ENCODE measurements at places on chromosomes 3 and 15. TPM values are rescaled to one million over a fixed set of nuclear protein-coding genes. Genes with fewer than 3 reads are reported as not detected.

DNA sequence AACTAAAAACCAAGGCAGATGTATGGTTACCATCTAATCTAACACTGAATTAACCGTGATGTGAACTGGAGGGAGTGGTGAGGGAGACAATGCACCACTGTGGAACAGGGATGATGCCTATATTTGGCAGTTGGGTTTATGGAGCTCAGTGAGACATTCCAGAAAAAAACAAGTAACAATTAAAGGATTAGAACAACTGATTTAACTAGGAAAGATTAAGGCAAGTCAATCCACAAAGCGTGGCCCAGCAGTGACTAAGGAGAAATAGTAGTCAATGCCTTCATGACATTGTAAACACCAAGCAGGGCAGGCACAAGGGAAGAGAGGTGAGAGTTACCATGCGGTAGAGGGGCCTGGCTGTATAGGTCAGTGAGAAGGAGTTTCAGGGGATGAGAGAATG, 38.1 kb downstream of the CHAC1 start:
- DNase-seq = no peak
- no peaks in the 10 kb centered on the region for H3K4me1 ChIP-seq
- H3K4me3 ChIP-seq = no peak overlapping the region
- H3K36me3 ChIP-seq = peaks cover 90% of the 10 kb centered on the region
- no peak overlapping the region for H3K27ac ChIP-seq

DNA sequence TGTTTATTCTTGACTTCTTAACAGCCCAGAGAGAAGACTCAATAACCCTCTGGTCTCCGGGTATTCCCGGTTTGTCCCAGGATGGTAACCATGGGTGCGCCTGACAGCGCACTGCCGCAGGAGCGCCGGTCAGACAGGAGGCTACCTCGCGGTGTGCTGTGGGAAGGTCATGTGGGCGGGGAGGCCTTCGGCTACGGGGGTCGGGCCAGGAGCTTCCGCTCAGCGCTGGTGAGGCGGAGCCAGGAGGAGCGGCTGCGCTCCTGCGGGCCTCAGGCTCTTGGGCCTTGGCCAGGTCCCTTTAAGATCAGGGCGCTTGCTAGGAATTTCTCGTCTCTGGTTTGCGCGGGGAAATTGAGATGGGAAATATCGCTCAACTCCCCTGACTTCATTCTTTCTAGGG, 182.3 kb upstream of the NDN start:
- peak; percentile 68 for DNase-seq
- H3K36me3 ChIP-seq = no peaks in the 10 kb centered on the region
- no peaks in the 10 kb centered on the region for H3K4me1 ChIP-seq
- no peak overlapping the region for H3K4me3 ChIP-seq
- H3K27ac ChIP-seq = no peak overlapping the region

DNA sequence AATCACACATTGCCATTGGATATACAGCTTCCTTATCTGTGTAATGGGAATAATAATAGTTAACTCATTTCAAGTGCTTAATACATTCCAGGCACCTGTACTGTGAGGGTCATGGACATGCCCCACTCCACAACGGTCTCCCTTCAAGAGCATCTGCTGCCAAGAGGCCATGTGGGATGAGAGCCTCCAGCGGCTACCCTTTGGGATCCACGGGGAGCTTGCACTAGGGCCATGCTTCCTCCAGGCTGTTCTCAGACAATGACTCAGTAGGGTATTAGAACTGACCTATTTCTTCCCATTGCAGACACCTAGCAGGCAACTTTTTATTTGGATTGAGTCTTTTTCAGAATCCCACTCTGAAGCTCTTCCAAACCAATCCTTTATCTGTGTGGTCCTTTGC, 1078.9 kb downstream of the TUSC7 start:
- H3K4me3 ChIP-seq = no peak overlapping the region
- no peaks in the 10 kb centered on the region for H3K27me3 ChIP-seq
- no peaks in the 10 kb centered on the region for H3K36me3 ChIP-seq
- no peaks in the 10 kb centered on the region for H3K4me1 ChIP-seq
- no peak overlapping the region for H3K27ac ChIP-seq

DNA sequence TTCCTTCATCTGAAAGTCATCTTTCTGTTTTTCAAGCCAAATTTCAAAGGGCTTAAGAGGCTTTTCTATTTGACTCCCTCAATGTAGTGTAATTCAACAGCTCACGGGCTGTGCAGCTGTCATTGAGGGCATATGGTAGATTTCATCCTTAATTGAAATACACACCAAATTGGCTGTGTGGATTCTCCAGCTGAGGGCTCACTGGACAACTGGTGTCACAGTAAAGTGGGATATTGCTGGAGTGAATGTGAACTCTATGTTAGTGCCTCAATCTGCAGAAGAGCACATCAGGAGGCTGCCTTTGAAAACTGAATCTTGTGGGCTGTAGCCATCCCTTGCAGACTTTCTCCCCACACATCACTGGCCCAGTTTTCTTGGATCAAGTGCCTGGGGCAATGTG, 120.1 kb downstream of the GALK2 start:
- H3K27me3 ChIP-seq = no peaks in the 10 kb centered on the region
- no peak for DNase-seq
- H3K27ac ChIP-seq = no peak overlapping the region
- H3K36me3 ChIP-seq = peaks cover 22% of the 10 kb centered on the region
- no peaks in the 10 kb centered on the region for H3K4me1 ChIP-seq
- no peak overlapping the region for H3K4me3 ChIP-seq

- H3K27ac ChIP-seq = no peak overlapping the region
- no peaks in the 10 kb centered on the region for H3K4me1 ChIP-seq
- H3K36me3 ChIP-seq = no peaks in the 10 kb centered on the region
- no peaks in the 10 kb centered on the region for H3K27me3 ChIP-seq
- H3K4me3 ChIP-seq = no peak overlapping the region
- DNase-seq = no peak
Measured at GRCh38 chr3:156014489-156014888, 105.9 kb upstream of the KCNAB1 start.

DNA sequence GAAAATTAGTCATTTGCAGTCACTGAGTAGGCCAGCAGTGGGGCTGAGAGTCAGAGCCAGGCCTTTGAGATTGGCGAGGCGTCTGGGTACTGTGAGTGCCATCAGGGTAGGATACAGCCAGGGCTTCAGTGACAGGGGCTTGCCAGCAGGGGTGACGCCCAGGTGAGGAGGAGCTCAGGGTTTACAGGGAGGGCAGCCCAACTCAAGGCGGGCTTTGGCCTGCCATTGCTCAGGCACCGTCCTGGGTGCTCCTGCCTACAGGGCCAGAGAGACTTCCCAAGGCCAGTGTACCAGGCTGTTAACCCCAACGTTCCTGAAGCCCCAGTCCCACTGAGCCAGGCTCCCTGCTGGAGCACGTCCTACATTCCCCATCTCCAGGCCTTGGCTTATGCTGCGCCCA, 152.0 kb downstream of the FBLN2 start:
- DNase-seq = no peak
- H3K4me1 ChIP-seq = no peaks in the 10 kb centered on the region
- H3K27ac ChIP-seq = no peak overlapping the region
- no peak overlapping the region for H3K4me3 ChIP-seq

DNA sequence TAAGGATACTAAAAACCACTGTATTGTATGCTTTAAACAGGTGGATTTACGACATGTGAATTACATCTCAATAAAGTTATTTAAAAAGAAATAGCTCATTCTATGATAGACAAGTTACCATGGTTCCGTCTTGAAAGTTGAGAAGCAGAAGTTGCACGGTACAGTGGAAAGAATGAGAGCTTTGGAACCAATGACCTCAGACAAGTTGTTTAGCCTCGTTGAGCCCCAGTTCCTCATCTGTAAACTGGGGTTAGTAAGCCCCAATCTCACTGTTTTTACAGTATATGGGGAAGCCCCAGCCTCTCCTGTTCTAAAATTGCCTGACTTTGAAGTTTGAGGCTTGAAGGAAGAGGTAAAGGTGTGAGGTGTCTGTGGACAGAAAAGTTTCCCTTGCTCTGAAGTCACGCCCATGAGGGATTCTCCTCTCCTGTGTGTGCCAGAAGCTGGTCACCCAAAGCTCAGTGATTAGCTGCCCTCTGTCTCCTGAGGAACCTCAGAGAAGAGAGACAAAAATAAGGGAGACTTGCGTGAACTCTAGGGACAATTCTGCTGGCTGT, 10.0 kb downstream of the CRYGS start:
- H3K4me1 ChIP-seq = no peaks in the 10 kb centered on the region
- peaks cover 6% of the 10 kb centered on the region for H3K36me3 ChIP-seq
- H3K27me3 ChIP-seq = no peaks in the 10 kb centered on the region
- H3K4me3 ChIP-seq = no peak overlapping the region

DNA sequence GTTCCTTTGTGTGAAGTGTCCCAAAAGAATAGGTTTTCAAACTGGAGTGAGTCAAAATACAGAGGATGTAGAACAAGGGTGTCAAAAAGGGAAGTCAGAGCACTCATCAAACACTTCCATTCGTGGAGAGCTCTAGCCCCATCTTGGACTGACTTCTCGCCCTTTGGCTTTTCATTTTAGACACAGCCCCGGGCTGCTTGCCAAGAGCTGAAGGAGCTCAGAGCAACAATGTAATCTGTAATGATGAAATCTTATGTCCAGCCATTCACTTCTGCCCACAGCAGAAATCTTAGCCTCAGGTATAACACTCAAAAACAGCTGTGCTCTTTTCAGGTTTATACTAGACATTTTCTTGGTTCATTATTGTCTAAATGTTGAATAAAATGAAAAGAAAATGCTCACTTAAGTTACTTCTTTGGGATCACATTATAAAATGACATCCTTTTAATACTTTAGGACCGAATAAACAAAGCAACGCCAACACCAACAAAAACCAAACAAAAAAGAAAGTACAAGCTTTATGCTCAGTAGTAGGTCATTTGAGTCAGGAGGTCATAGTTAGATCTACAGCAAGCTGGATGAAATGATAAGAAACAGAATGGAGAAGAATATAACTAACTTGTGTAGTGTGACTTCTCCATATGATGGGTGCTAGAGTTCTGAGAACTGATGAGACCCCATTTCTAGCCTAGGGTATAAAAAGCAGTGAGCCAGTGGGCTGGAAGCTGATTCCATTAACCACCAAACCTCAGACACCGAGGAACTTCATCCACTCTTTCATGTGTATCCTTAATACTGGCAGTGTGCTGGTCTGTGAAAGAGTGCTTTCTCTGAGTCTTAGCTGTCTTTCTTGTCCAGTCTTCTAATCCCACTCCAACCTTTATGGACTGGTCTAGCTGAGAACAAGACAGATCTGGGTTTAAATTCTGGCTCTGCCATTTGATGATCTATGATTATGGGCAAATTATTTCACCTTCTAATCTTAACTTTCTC, 131.8 kb upstream of the SLC7A14 start:
- no peaks in the 10 kb centered on the region for H3K36me3 ChIP-seq
- DNase-seq = peak; percentile 9
- H3K27ac ChIP-seq = no peak overlapping the region
- H3K4me3 ChIP-seq = no peak overlapping the region
- no peaks in the 10 kb centered on the region for H3K4me1 ChIP-seq

SLC2A2 gene
- total RNA-seq = not detected

GHRL gene
- 0.17 TPM for total RNA-seq

- no peaks in the 10 kb centered on the region for H3K36me3 ChIP-seq
- peak overlapping the region; percentile 62 for H3K27ac ChIP-seq
- no peak overlapping the region for H3K4me3 ChIP-seq
- DNase-seq = peak; percentile 84
Measured at GRCh38 chr3:113166719-113167492, 44.5 kb upstream of the BOC start.

DNA sequence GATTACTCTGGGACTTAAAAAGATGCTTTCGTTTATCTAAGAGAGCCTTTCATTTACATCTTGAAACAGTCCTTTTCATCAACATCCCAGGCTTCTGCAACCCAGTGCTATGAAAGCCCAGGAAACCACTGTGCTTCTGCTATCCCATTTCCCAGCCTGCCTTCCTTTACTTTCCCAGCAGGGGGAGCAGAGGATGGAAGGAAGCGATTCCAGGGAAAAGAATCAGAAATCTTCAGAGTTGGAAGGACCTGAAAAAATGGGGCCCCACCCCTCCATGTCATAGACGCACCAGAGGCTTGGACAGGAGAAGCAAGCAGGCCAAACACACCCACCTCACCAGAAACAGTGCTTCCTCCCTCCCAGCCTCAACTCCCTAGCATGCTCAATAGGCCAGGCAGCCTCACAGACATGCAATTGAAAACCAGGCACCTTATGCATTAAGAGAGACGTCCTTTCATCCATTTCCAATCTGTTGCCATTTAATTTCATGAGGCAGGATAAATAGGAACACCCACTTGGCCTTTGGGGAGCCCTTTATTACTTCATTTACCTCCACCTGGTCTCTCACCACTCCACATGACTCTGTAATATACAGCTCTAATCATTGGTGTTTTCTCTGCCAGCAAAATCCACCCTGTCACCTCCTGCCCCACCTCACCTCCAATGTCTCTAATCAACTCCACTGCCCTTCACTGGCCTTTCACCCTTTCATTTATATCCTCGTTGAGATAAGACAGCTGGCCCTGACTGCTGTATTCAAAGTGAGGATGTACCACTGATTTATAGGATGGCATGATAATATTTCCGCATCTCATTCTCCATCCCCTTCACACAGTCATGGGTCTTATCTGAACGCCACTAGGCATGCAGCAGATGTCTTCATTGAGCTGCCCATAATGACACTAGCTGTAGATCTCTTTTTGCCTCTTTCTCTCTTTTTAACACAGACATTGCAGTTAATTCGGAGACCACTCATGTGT, 583.9 kb downstream of the NTRK3 start:
- no peak for DNase-seq
- H3K4me1 ChIP-seq = no peaks in the 10 kb centered on the region
- H3K36me3 ChIP-seq = no peaks in the 10 kb centered on the region
- no peak overlapping the region for H3K4me3 ChIP-seq
- H3K27me3 ChIP-seq = no peaks in the 10 kb centered on the region

GRCh38 chr15:32956006-32956405, 238.2 kb downstream of the GREM1 start:
- DNase-seq = no peak
- H3K4me1 ChIP-seq = no peaks in the 10 kb centered on the region
- no peaks in the 10 kb centered on the region for H3K27me3 ChIP-seq
- no peak overlapping the region for H3K27ac ChIP-seq
- H3K36me3 ChIP-seq = no peaks in the 10 kb centered on the region

DNA sequence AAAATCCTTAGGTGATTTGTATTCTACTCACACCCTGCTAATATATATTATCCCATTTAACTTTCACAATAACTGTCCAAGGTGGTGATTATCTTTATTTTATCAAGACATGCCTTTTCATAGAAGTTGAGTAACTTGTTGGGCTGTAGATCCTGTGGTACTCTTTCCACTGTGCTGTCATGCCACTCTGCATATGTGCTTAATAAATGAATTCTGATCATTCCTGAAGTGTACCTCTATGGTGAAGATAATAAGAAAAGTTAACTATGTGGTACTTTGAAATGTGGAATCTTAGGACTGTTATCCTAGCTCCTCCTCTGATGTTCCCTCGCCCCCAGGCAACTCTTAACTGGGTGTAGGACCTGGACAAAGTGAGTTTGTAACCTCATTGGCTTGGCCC, 5.2 kb downstream of the SNRK start:
- no peak overlapping the region for H3K4me3 ChIP-seq
- H3K27ac ChIP-seq = peak overlapping the region; percentile 93
- no peaks in the 10 kb centered on the region for H3K27me3 ChIP-seq
- peaks cover 27% of the 10 kb centered on the region for H3K4me1 ChIP-seq

Data from left lung (tissue), 14 donors.